Liver (tissue), 10 donors: ENCODE measurements at places on chromosomes 4 and X.

DNA sequence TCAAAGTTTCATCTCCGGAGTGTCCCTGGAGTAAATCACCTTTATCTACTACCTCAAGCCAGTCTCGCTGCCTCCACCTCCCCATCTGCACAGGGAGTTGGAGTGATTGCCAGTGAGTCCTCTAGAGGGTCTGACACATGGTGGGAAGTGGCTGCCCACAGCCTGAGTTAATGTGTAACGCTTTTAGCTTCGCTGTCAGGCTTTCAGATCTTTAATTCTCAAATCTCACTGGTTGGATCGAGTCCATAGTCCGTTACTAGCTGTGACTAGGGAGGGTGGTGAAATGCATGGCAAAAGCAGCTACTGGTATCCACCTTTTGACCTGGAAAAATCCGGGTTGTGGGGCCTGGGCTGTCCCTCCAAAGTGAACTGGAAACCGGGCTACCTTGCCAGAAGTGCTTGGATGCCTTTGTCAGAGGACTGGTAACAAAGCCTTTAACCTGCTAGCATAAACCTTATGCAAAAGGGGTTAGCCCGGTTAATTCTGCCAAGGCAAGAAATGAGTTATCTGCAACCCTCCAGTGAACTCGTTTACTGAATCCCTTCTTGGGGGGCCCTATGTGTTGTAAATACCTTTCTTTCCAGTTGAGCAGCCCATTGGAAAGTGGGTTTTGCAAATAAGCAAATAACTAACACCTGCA is 5.1 kb upstream of the WDR1 start:
- no peak for DNase-seq

- no peak for DNase-seq
Observed at GRCh38 chr4:156634612-156635011, 337.0 kb downstream of the PDGFC start.

GRCh38 chr4:54359919-54360650 is 131.0 kb downstream of the PDGFRA start:
- no peak for DNase-seq

GRCh38 chr4:185265942-185266341 is 56.5 kb downstream of the SNX25 start:
- no peak for DNase-seq

- no peak for DNase-seq
Observed at GRCh38 chrX:10548688-10549087, 71.7 kb downstream of the MID1 start.

GRCh38 chr4:170672381-170672965 is 582.7 kb upstream of the AADAT start:
- DNase-seq = no peak

DNA sequence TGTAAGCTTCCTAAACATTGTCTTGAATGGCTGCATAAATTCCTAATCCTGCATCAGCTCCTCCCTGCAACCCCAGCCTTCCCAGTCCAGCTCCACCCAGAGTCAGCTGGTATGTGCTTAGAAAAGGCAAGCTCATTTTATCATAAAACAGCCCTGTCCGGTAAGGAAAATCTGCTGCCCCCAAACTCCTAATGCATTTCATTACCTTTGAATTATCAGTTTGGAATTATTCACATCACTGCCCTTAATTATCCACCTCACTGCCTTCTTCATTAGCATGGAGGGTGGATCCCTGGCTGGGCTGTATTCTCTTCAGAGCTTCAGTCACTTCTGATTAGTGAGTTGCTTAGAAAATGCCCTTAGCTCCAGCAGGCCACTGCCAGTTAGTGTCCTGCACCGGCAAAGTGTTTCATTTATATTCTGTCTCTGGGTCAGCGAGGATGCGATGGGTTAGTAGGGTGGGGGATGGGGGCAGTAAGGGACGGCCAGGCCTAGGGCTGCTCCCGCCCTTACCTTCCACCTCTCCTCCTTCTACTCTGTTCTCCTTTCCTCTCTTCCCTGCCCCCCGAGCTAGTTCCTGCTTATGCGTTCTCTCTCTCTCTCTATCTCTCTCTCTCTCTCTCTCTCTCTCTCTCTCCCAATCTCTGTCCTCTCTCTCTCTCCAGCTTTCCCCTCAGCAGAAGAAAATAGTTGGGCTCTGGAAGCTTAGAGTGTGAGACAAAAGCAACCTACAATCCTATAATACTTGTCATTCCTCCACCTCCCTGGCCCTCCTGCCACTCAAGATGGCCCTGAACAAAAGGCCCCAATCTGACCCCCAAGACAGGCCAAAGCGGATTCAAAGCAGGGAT is 174.8 kb upstream of the KLF3 start:
- no peak for DNase-seq
